GM06990 (cell line): ENCODE measurements at places on chromosomes 1 and 21.

DNA sequence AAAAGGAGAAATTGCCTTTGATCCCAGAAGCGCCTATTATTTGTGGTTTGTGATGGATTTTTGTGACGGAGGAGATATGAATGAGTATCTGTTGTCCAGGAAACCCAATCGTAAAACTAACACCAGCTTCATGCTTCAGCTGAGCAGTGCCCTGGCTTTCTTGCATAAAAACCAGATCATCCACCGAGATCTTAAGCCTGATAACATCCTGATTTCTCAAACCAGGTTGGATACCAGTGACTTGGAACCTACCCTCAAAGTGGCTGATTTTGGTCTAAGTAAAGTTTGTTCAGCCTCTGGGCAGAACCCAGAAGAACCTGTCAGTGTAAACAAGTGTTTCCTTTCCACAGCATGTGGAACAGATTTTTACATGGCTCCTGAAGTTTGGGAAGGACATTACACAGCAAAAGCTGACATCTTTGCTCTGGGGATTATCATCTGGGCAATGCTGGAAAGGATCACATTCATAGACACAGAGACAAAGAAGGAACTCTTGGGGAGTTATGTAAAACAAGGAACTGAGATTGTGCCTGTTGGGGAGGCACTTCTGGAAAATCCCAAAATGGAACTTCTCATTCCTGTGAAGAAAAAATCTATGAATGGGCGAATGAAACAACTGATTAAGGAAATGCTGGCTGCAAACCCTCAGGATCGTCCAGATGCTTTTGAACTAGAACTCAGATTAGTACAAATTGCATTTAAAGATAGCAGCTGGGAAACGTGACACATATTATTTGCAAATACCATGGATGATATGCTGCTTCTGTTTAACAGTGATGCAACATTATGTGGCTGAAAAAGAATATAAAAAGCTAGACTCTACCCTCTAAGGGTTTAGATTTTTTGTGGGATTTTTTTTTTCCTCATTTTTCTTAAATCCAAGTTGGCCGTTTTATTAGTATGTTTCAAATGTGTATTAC is 10.5 kb downstream of the PDIK1L start:
- no peak for DNase-seq

DNA sequence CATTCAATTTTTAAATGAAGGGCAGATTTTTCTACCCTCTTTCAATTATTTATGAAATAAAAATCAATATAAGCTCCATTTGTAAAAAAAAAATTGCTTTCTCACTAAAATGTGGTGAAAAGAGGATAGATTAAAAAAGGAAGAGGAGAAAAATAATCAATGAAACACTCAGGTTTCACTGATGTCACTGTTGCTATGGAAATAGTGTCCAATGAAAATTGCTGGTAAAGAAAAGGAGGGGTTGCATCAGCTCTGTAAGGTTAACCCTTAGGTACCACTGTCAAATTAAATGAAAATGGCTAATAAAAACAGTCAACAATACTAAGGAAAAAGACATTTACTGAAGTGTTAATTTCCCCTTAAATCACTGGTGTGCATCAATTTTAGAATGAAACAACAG is 91.6 kb upstream of the TTC39A start:
- no peak for DNase-seq

GRCh38 chr1:37919277-37919676 is 27.6 kb downstream of the INPP5B start:
- DNase-seq = no peak

DNA sequence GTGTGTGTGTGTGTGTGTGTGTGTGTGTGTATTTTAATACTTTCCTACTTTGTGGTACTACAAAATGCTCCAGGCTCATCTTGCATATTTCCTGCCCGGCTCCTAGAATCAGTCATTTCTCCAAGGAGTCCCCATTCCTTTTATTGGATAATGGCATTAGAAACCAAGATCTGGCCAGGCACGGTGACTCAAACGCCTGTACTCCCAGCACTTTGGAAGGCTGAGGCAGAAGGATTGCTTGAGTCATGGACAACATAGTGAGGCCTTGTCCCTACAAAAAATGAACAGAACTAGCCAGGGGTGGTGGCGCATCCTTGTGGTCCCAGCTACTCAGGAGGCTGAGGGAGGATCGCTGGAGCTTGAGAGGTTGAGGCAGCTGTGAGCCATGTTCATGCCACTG is 20.3 kb downstream of the EPB41 start:
- DNase-seq = no peak

- no peak for DNase-seq
Measured at GRCh38 chr1:244087611-244088010, 36.5 kb downstream of the ZBTB18 start.

GRCh38 chr1:114458237-114458777 is 52.7 kb downstream of the TRIM33 start:
- no peak for DNase-seq
